GM23248 (cell line): ENCODE measurements at places on chromosomes 13 and 19.

GRCh38 chr19:8512115-8512967, 1.6 kb downstream of the ZNF414 start:
- peak; percentile 50 for DNase-seq

- peak; percentile 88 for DNase-seq
These were observed at the start of gene ZNF234 for GRCh38 chr19:44141191-44142058. Gene ZNF234 (plus strand): TSS chr19:44141554. CDS start chr19:44144633, 3,079 bp downstream.

DNA sequence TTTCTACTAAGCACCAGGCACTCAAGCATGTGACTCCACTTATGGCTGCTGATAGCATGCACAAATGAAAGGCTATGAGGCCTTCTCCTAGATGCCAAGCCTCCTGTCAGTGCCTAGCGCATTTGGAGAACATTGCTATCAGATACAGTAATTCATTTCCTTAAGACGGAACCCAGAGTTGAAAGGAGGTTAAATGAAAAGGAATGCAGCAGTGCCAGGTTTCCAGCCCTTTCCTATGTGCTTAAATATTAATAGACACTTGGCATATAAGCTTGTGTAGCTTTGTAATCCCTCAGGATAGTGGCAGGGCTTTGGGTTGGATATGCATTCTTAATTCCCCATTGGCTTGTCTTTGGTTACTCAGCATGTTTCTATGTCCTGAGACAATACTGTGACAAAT, 140.1 kb upstream of the FRY start:
- no peak for DNase-seq

GRCh38 chr13:65966991-65967451, 1263.1 kb downstream of the PCDH9 start:
- DNase-seq, result peak; percentile 29

DNA sequence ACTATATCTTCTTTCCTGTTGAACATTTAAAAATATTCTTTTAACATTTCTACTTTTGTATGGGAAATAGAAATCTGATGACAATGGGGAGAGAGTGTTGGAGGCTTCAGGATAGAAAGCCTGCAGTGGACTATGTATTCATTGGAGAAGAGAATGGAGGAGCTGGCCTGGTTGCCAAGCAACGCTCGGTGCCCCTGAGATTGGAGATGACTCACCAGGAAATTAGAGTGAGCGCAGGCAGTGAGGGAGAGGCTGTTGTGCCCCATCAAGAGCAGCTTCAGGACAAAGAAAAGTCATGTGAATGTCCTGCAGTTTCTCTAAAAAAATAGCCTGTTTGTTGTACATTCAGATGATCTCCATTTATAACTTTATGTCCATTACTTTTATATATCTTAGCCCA, 48.7 kb upstream of the ZNF835 start:
- no peak for DNase-seq

DNA sequence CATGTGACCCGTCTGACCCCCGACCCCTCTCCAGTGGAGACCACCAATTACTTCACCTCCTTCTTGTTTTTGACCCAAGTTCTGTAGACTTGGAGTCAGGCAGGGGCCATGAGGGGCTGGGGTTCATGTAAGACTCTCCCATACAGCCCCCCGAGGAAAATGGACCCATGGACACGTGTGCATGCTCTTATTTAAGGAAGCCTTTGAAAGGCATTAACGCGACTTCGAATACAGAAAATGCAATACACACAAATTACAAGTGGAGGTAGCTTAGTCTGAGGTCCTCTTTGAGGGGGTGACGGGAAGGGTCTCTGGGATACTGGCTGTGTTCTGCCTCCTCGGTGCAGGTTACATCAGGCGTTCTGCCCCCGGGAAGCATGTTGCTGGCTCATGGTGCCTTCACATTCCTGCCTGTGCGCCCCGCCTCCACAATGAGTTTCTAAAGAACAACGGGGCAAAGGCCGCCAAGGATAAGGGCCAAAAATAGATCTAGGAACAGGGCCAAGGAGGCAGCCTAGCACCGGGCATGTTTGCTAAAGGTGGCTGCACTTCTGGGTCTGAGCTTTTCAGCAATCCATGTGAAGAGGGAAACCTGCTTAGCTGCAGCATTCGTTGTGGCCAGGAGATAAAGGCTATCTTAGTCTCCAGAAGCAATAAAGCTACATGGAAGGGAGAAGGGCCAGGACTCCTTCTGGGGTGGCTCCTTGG, 54.5 kb downstream of the RAB20 start:
- DNase-seq, result no peak

GRCh38 chr13:42798118-42798517, 16.7 kb downstream of the FAM216B start:
- no peak for DNase-seq

GRCh38 chr13:47708386-47708785, 292.7 kb downstream of the SUCLA2 start:
- DNase-seq, result peak; percentile 59

DNA sequence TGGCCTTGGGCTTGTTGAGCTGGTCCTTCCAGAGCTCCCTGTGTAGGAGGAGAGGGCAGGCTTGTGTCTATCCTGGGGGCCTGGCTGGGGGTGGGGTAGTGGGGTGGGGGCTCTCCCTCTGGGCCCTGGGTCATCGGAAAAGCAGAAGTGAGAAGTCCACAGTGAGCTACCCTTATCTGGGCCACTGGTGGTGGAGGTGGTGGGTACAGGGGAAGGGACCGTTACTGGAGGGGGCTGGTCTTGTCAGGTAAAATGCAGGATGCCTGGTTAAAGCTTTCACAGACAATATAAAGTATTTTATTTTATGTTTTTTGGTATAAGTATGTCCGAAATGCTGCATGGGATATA, 342 bp upstream of the SIGLEC10 start:
- DNase-seq, result no peak

DNA sequence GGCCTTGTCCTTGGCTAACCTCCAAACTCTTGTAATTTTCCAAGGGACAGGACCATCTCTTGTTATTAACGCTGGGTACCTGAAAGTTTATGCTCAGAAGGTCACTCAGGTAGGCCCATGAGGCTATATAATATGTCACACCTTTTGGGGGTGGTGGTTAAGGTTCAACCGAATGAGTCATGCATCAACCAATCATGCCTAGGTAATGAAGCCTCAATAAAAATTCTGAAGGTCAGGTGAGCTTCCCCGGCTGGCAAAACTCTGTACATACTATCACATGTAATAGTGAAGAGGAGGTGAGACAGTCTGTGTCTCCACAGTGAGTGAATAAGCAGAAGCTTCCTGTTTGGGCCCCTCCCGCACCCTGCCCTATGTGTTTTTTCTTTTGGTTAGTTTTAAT, 424.9 kb downstream of the PCDH17 start:
- no peak for DNase-seq

DNA sequence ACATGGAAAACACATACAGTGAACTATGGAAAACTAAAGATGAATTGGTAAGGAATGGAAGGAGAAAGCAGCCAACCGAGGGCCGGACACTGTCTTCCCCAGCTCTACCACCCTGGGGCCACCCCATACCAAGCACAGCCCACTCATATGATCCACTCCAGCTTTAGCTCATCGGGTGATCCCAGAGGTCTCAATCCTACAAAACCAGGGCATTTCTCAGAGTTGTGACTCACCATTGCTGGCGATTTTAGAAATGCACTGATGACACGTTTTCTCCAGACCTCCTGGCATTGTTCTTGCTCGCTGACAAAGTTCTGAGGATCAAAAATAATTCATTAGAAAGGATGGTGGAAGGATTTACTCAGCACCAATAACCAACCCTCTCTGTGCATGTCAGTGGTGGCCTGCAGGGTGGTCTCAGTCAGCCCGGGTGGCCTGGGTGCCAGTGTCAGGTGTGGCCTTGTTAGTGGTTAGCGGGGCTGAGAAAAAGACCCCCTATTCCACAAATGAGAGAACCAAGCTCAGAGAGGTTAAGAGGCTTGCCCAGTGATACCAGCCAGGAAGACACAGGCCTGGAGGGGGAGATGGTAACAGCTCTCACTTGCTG, 6.6 kb downstream of the TMEM272 start:
- DNase-seq, result peak; percentile 94

GRCh38 chr13:63184693-63185092, 1769.0 kb upstream of the PCDH20 start:
- peak; percentile 38 for DNase-seq

- peak; percentile 35 for DNase-seq
These were observed 1.5 kb downstream of the SIN3B start for GRCh38 chr19:16830679-16831078.

DNA sequence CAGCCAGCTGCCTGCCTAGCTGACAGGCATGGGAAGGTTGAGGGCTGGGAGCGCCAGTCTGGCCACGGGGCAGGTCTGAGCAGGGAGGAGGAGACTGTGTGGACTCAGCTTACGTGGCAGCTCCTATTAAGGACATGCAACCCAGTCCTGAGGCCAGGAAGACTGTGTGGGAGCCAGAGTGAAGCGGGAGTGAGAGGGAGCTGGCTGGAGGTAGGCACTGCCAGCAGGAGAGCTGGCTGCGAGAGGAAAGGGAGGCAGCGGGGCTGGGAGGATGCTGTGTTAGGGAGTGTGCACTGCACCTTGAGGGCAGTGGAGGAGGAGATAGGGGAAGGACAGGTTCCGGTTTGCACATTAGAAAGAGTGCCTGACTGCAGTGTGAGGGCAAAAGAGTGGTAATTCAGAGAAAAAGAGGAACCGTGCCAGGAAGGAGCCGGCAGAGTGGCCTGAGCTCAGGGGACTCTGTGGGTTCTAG, 99.2 kb downstream of the SLC7A1 start:
- DNase-seq, result no peak

DNA sequence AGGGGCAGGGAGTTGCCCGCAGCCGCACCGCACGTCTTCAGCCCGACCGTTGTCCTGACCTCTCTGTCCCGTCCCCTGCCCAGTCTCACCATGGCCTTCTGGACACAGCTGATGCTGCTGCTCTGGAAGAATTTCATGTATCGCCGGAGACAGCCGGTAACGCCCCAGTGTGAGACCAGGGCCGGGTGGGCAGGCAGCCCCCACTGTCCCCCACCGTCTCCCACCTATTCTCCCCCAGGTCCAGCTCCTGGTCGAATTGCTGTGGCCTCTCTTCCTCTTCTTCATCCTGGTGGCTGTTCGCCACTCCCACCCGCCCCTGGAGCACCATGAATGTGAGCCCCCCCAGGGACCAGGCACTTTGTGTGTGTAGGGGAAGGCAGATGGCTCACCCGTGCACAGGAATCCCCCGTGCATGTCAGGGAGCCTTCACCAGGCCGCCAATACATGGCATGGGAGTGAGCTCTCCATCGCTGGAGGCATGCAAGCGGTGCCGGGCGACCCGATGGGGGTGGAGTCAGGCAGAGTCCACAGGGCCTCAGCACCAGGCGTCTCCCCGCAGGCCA, 1.4 kb downstream of the ABCA7 start:
- no peak for DNase-seq

- DNase-seq, result peak; percentile 18
These were observed 12.3 kb upstream of the ARL11 start for GRCh38 chr13:49615836-49616675.

DNA sequence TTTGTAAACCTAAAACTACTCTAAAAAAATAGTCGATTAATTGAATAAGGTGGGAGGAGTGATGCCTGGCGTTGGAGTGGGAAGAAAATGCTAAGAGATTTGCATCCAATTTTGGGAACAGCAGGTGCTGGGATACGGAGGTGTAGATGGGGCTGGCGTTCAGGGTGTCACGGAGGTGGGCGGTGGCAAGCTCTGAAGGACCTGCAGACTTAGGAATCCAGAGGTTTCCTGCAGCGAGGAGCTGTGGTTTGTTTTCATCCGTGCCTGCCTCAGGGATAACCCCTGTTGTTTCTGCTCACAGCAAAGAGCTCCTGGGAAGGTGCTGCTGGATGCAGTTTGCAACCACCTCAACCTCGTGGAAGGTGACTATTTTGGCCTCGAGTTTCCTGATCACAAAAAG, 166.4 kb upstream of the RNF113B start:
- DNase-seq, result no peak

DNA sequence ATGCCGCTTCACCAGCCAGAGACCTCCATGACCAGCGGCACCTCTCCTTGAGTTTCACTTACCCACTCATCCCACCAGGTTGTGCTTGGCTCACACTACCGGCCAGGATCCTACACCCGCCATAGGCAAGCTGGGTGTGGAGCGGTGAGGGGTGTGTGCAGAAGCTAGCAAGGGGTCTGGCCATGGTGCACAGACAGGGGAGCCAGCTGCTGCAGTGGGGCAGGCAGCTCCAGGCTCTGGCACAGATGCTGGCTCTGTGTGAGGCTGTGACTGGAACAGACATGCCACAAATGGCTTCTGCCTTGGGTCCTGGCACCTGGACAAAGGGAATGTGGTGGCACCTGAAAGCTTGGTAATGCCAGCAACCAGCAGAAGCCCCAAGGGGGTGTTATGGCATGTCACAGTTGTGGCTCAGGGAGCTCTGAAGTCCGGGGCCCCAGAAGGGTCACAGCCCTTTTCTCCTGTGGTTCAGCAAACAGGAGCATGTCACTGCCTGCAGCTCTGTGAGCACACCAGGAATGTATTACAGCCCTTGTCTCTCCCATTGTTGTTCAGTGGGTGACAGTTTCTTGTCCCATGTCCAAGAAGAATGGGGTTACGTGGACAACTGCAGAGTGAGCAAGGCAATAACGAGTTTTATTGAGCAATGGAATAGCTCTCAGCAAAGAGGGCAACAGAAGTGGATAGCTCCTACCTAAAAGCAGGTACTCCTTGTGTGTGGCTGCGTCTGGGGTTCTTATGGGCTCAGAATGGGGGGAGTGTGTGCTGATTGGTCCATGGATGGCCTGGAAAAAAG, 2791.0 kb upstream of the PCDH20 start:
- DNase-seq, result no peak

DNA sequence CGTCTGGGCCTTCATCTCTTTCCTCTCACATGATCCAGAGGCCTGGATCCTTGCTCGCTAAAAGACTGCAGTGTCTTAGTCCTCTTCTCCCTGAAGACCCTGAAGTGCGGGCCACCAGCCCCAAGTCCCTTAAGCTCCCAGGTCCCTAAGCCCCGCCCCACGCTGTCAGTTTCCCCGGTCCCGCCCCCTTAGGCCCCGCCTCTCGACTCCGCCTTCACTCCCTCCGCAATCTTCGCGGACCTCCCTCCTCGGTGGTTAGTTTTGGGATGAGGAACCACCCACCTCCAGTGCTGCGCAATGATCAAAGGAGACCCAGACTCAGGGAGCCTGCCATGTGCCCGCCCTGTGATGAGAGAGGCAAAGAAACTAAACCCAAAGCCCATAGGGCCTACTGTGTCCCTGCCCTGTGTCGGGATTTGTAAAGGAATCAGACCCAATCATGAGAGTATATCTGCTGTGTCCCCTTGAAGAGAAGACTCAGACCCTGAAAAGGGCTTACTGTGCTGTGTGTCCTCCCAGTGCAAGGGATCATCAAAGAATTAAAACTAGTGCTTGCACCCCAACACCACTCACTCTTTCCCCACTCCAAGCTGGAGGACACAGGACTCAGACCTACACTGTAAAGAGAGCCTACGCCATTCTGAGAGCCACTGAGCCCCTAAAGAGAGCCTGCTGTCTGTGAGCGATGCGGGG, 3.0 kb upstream of the COX6B1 start:
- DNase-seq, result peak; percentile 69

- no peak for DNase-seq
These were observed 51.8 kb upstream of the FREM2 start for GRCh38 chr13:38635030-38635429.
